ENCODE measurements at places on chromosomes 4 and X.
A peak's percentile ranks its signal among the peaks of the same experiment; 100 is the strongest.

- no peak for DNase-seq
Observed at GRCh38 chr4:140603286-140603685, 34.5 kb upstream of the UCP1 start.

- no peak for DNase-seq
Observed at GRCh38 chrX:24423960-24424359, 41.1 kb upstream of the PDK3 start.

DNA sequence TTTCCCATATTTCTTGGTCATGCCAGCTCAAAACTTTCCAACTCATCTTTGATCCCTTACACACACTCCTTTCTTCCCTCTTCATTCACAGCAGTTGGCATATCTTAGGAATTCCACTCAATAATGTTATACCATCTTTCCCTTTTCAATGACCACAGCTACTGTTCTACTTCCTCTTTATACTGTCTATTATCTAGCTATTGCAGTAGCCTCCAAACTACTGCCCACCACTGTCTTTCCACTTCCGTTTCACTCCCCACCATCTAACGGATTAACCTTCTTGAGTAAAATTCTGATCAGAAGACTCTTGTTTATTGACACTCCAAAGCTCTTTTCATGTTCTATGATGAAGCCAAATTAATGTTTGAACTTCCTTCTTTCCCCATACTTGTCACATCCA is 55.8 kb downstream of the ADAMTS3 start:
- no peak for DNase-seq

DNA sequence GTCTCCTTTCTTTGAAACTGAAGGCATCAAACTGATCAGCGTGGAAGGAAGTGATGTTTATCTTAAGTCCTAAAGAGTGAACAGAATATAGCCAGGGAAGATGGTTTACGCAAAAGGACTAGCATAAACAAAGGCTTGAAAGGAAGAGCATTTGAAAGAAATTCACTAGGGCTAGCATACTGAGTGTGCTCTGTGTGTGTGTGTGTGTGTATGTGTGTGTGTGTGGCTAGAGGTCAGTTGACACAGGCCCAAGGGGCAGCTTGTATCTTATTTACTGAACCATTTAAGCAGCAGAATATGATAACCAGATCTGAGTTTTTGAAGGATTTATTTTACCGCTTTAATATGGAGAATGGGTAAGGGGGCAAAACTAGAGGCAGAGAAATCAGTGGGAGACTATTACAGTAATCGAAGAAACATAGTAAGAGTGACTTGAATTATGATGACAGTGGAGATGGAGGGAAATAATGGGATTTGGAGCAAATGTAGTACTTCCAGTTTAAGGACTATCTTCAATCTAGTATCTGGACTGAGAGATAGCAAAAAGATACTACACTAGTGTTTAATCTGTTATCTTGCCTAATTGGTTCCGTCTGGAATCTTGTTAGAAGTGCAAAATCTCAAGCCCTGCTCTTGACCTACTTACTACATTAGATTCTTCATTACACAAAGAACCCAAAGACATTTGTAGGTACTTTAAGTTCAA is 36.9 kb downstream of the CEP44 start:
- no peak for DNase-seq

- DNase-seq = no peak
Observed at GRCh38 chr4:124874172-124874450, 161.6 kb upstream of the ANKRD50 start.

- DNase-seq = peak; percentile 17
Observed at GRCh38 chr4:99945718-99946355, 581 bp downstream of the DNAJB14 start.

DNA sequence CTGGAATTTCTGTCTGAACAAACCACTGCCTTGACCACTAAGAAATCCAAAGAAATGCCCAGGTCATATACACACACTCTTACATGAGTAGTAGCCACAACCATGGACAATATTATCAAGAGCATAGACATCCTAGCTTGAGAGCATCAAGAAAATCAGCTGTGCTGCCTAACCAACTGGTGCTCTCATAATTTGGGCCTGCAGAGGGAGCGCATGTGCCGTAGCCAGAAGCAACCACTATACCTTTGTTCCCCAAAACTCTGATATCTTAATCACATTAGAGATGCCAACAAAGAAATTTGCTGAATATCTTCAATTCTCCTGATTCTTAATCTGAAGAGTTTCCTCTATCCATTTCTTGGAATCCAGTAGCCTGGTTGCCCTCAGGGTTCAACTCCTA is 163.6 kb downstream of the ZNF674 start:
- DNase-seq = peak; percentile 14

- DNase-seq = no peak
Observed at GRCh38 chrX:10231461-10231860, 74.7 kb downstream of the CLCN4 start.

GRCh38 chr4:8506373-8507195 is 66.0 kb downstream of the TRMT44 start:
- DNase-seq = no peak

DNA sequence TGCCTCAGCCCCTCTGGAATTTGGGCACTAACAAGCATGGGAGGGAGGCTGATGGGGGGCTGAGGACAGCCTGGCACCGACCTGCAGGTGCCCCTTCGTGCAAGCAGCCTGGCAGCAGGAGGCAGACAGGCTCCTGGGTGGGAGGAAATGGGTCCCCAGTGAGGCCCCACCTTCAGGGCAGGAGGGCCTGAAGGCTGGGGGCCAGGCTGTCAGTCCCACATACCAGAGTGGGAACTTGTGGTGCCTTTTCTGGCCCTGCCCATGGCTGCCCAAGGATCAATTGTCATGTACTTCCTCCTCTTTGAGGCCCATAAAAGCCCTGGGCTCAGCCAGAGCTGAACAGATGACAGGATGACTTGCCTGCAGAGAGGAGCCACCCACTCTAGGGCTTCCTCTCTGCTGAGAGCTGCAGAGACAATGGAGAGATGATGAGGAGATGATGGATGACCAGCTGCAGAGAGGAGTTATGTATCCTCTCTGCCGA is 141.0 kb downstream of the PDHA2 start:
- DNase-seq = no peak

DNA sequence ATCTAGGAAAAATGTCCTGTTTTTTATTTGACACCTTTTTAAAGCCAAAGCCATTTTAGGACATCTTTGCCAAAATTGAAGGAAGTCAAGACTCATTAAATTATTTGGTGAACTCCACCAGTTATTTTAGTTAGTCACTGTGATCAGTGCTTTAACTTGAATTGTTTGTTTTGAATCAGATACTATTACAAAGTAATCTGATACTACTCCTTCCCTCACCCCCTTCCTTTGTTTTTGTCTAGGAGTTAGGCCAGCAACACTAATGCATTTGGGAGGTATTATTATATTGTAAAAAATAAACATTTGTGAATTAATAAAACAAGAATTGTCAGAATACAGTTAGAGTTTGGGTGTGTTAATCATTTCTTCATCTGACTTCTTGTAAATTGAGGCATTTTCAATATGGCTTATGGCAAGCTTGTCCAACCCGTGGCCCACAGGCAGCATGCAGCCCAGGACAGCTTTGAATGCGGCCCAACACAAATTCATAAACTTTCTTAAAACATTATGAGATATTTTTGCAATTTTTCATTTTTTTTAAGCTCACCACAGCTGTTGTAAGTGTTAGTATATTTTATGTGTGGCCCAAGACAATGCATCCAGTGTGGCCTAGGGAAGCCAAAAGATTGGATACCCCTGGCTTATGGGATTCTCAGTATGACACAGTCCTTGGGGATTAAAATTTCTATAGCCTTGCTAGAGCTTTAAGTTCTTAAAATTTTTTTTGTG is 182.2 kb downstream of the BMPR1B start:
- no peak for DNase-seq

- no peak for DNase-seq
Observed at GRCh38 chrX:23935106-23935505, 27.3 kb downstream of the CXorf58 start.

Measured in activated CD4-positive, alpha-beta T cell treated with anti-CD3 and anti-CD28 coated beads, Interleukin-2, amount 50 U/mL, for 1 hour (primary cell).